ENCODE measurements at places on chromosomes 2 and 18.

GRCh38 chr18:22485808-22486244 is 68.1 kb upstream of the CTAGE1 start:
- DNase-seq: no peak

DNA sequence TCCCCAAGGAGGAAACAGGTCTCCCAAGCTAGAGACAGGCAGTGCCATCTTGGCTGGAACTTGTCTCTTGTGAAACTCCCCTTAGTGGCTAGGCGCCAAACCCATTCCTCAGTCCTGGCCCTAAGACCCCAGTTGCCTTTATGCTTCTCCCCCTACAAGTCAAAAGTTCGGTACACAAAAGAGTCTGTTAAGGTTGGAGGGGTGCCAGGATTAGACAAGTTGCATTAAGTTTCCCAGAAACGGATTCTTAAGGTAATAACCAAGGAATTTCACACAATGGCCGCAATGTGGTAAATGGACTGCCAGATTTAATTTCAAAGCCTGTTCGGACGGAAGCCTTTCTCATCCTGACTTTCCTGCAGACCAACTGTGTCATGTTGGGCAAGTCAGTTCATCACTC is 80.7 kb downstream of the CCBE1 start:
- DNase-seq: no peak

- DNase-seq: no peak
Observed at GRCh38 chr2:117917223-117917917, 96.5 kb downstream of the CCDC93 start.

DNA sequence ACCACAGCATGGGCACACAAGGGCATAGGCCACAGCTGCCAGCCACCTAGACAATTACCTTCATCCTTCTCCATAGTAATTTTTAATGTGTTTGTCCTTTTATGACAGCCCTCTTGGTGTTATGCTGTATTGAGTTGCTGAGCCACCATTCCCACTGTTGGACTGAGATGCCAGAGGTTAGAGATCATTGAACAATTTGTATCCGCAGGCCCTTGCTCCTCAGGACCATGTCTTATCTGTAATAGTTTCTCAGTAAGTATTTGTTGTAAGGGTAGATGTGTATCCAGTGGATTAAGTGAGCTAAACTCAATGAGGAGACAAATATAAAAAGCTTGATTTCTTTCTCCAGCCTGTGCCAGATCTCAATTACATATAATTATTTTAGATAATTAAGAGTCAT is 832.8 kb upstream of the ID2 start:
- DNase-seq: no peak

- DNase-seq: no peak
Observed at GRCh38 chr18:78679031-78679430, 300.6 kb upstream of the SALL3 start.

- no peak for DNase-seq
Observed at GRCh38 chr2:67650291-67651133, 253.4 kb downstream of the ETAA1 start.

Data from NCI-H345 (cell line).